ENCODE measurements at places on chromosomes 11 and 22. TPM values are rescaled to one million over a fixed set of nuclear protein-coding genes. Genes with fewer than 3 reads are reported as not detected.

OTOG gene
- total RNA-seq = not detected

MRGPRX3 gene
- not detected for total RNA-seq

TMPRSS13 gene
- total RNA-seq = not detected

ANKK1 gene
- total RNA-seq = 0.12 TPM

OR10AG1 gene
- not detected for total RNA-seq

MCAM gene
- 9.5 TPM for total RNA-seq

OR2AG1 gene
- not detected for total RNA-seq

RIMBP3B gene
- 0.71 TPM for total RNA-seq

OR4C15 gene
- not detected for total RNA-seq

C1QTNF5 gene
- total RNA-seq = not detected

MICAL3 gene
- total RNA-seq = 30.5 TPM

LINC01488 gene
- not detected for total RNA-seq

MIOX gene
- not detected for total RNA-seq

NXPE4 gene
- not detected for total RNA-seq

GRIK4 gene
- not detected for total RNA-seq

SYTL2 gene
- 29.9 TPM for total RNA-seq
